SJCRH30 (cell line): ENCODE measurements at places on chromosomes 1 and 21.

GRCh38 chr1:150621497-150622302 lies 7.7 kb downstream of the ENSA start:
- peak; percentile 58 for DNase-seq

- no peak for DNase-seq
Measured at GRCh38 chr1:73604211-73604610, 593.8 kb downstream of the LRRIQ3 start.

GRCh38 chr1:182855911-182856310 lies 16.8 kb downstream of the DHX9 start:
- no peak for DNase-seq

DNA sequence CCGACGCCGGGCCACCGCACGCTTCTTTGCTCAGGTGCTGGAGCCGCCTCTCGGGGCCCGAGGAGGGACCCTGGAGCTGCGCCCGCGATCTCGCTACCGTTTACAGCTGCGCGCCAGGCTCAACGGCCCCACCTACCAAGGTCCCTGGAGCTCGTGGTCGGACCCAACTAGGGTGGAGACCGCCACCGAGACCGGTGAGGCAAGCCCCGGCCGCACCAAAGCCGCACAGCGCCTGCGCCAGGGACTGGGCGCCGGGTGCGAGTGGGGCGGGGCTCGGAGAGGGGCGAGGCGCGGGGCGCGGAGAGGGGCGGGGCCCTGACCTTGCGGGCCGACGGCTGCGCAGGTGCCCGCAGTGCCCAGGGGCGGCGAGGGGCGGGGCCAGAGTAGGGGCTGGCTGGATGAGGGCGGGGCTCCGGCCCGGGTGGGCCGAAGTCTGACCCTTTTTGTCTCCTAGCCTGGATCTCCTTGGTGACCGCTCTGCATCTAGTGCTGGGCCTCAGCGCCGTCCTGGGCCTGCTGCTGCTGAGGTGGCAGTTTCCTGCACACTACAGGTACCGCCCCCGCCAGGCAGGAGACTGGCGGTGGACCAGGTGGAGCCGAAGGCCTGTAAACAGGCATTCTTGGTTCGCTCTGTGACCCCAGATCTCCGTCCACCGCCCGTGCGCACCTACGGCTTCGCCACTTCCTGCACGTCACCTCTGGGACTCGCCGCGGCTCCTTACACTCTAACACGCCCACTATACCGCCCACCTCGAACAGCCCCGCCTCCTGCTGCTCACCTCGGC lies 9.8 kb upstream of the CDC20 start:
- peak; percentile 59 for DNase-seq

DNA sequence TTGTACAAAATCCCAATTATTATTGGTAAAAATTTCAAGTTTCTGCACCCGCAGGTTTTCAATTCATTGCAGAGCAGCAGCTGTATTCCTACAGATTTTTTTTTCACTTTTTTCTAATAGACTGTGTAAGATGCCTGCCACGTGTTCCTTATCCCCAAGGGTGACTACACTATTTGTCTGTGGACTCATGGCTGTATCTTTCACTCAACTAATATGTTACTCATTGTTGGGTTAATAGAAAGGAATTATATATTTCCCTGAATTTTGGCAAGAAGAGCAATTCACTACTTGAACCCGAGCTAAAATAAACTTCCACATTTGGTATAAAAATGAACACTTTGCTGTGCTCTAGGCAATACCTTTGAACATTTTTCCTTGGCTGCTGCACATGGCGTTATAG lies 158.7 kb downstream of the NCAM2 start:
- no peak for DNase-seq

DNA sequence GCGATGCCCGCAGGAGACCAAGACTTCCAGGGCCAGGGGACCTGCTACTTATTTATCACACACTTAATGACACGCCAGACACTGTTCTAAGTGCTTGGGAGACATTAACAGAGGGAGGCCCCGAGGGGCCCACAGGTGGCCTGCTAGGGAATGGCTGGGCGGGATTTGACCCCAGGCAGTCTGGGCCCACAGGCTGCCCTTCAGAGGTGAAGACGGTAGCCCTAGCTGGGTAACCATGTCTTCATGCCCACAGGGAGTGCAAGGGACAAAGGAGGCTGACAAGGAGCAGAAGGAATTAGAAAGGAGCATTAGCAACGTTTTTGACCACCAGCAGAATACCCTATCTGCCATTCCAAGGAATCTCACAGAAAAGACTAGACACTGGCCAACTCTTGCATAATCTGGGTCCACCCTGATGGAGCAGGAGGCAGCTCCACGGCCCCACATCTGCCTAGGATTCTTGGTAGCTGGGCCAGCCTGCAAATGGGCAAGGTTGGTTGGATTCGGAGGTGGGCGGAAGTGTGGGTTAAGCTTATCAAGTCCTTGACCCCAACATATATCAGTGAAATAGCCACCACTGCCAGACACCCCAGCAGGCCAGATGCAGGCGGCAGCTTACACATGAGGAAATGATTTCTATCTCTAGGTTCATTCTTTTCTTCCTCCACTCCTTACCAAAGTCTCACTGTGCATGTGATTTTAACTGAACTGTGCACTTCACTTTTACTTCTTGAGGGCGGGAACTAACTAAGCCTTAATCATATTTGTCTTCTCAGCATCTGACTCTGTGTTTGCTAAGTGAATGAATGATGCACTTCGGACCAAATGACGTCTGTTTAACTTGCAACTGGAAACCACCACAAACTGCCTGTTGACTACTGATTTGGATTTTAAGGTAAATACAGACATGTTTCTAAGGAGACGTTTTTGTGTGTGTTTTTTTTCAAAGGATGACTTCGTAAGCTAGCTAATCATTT lies 3.4 kb upstream of the ETS2 start:
- no peak for DNase-seq

- DNase-seq: no peak
Measured at GRCh38 chr1:186202271-186202764, 172.7 kb downstream of the TPR start.

DNA sequence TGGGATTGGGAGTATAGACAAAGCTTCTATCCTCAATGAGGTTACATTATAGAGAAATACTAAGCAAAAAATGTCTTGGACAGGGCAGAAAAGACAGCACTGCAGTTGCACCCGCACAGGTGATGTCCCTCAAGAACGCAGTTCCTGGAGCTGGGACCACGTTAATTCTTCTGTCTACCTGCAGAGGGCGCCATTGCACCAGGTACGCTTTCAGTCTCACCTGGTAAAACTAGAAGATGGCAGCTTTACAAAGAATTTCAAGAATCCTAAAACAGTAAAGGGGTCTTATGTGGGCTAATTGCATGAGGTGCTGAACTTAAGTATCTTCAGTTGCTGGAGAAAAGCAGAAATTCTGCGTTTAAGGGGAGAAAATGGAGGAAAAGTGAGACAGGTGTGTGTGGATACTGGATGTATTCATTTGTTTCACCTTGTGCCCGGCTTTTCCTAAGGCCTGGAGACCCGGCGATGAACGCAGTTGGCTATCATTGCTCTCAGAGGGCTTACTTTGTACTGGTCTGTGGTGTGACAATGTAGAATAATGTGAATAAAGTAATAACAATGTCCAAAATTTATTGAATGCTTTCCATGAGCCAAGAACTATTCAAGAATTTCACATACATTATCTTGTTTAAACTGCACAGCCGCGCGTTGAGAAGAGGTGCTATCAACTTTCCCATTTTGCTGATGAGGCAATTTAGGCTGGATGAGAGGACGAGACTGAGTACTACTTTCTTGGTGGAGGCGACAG lies 276.3 kb upstream of the GREM2 start:
- DNase-seq: peak; percentile 48

GRCh38 chr1:78247079-78247478 lies 201.3 kb downstream of the GIPC2 start:
- no peak for DNase-seq

- DNase-seq: no peak
Measured at GRCh38 chr1:206883160-206883559, 14.1 kb upstream of the IL24 start.

DNA sequence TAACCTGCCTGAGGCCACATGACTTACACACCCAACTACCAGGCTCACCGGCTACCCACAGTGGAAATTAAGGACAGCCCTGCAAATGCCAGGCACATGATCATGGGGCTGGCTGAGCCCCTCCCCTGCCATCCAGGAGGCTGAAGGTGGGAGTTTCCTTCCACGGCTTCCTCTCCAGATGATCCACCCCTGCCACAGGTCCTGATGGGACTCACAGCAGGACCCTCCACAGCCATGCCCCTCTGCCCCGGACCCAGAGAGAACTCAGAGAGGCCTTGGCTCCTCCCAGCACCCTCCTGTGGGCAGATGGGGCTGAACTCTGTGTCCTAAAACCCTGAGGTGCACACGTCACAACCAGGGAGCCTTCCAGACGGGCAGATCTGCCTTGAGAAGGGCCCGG lies 29.1 kb upstream of the CASZ1 start:
- DNase-seq: no peak

GRCh38 chr1:239815074-239815473 lies 276.6 kb upstream of the FMN2 start:
- DNase-seq: no peak

DNA sequence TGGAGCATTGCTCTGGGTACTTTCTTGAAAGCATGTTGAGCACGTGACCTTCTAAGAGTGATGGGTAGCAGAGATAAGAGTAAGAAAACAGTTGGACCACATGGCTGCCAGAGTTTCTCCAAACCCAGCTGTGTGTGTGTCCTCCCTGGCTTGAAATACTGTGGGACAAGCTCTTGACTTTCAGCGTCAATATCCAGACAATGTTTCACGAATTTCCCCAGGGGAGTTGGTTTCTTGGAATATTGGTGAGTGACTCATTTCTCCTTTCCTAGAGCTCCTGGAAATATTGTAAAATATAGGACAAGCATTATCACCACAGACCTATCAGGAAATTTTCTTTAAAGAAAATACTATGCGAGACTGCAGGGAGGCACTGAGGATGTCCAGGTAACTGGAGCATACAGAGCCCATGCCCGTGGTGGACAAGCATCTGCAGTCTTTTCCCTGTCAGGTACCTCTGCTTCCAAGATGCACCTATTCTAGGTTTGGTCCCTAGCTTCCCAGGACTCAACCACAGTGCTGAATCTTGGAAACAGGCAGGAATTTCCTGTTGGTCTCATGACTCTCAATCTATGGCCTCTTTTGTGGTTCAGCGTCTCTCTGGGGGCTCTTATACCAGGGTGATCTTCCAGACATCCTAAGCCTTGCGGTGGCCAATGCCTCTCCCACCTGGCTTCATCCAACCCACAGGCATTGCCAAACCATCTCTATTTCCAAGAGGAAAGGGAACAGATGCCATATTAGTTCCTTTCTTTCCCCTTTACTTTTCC lies 67.4 kb downstream of the KCNJ6 start:
- DNase-seq: peak; percentile 60

GRCh38 chr1:11044086-11044848 lies 2.8 kb downstream of the MASP2 start:
- no peak for DNase-seq

GRCh38 chr1:22688466-22688865 lies 22.2 kb upstream of the EPHB2 start:
- no peak for DNase-seq

DNA sequence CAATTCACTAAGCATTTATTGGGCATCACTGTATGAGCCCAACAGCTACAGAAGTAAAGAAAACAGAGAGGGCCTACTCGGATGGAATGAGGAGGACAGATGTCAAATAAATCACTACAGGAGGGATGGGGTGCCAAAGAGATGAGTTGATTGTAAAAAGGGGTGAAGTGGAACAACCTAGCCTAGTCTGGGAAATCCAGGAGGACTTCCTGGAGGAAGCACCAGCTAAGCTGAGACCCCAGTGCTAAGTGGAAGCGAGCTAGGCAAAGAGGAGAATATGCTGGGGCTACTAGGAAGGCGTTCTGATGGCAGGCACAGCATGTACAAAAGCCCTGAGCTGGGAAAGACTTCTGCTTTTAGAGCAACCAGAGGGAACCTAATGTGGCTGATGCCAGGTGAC lies 42.1 kb downstream of the TAS1R2 start:
- no peak for DNase-seq

DNA sequence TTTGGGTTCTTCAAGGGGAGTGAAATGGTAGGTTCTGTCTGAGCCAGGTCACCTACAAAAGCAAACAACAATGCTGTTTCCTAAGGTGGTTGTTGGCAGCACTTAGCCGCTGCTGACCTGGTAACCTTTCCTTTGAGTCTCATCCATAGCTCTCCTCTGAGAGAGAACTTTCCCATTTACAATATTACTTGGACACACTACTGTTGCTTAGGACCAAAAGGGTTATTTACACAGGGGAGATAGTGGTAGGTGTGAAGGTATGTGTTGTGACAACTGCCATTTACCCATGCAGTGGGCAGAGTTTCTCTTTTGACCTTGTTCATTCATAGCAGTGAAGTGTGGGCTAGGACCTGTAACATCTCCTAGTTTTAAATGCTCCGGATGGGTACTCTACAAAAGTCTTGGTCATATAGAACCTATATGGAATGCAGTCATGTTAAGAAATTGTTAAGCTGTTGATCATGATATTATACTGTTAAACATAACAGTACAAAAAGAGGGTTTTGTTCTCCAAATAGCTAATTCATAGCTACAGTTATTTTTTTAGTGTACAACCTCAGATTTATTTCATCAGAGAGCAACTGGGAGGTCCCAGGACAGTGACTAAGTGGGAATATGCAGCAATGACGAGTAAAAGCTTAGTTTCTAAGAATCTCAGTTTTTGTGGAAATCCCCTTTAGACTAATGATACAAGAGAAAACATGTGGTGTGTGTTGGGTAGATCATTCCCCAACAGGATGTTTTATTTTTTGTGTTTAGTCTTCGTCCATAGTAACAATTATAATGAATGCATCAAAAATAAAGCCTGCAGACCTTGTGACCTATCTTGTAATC lies 219.7 kb downstream of the NFIA start:
- DNase-seq: no peak

DNA sequence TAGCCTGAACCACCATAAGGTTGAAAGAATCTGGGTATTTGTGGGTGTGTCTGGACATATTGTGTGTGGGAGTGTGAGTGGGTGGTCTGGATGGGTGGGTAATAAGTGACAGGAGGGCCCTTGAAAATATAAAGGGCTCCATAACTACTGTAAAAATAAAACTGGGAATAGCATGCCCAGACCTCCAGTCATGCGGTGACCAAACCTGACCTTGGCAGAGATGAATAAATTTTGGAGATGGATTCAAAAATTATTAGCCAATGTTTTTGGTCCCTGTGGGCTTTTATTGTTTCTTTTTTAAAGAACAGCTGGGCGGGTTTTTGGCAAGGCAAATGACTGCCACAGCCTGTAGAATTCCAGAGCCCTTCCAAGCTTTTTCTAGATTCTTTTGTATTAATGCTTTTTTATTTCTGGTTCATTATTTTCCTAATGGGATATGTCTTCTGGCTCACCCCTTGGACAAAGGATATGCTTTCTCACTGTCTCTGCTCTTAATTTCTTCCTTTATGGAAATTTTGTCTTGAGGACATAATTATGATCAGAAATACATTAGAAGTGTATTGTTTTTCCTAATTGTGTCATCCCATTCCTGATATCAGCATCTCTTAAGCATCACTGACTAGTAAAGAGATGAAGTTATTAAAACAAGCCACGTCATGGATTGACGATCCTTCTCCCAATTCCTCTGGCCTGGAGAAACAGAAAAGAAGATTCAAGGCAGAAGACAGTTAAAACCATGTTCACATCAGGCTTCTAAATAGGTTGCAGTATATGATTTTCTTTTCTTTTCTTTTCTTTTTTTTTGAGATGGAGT lies 69.5 kb downstream of the NTMT2 start:
- no peak for DNase-seq
